Hematopoietic multipotent progenitor cell (in vitro differentiated cells): ENCODE measurements at places on chromosomes 2 and 18. TPM values are rescaled to one million over a fixed set of nuclear protein-coding genes. Genes with fewer than 3 reads are reported as not detected.

GRCh38 chr18:43396266-43396665 lies 119.0 kb upstream of the SYT4 start:
- DNase-seq = no peak

ALPP gene
- total RNA-seq = 0.27 TPM

DNA sequence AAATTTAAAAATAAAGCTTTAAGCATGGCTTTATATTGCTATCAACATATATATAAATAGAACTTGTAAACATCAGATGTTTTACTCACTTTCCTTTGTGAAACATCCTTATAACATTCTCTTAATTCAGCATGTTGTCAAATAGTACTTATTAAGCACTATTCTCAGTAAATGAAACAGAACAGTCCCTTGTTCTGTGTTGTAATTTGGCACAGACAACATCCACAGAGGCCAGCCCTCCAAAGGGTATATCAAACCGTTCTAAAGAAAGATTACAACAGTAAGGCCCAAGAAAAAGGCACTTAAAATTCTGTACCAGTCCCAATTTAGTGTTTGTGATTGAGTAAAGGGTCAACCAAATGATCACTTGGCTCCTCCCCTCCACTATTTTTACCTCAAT lies 46.0 kb downstream of the GAREM1 start:
- DNase-seq = no peak

DNA sequence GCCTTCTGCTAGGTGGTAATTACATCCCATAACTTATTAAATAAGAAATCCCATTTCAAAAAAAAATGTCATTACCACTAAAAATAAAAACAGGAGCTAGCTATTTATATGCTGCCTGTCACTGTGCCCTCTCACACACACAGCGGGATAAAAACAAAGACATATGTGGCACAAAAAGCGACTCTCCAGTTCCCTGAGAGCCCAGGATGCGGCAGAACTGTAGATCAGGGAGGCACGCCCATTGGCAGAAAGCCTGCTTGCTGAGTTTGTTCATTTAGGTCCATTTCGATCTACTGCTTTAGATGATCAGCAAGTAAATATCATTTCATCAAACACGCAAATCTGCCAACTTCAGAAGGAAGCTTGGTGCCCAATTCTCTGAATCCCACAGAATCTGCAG lies 124.4 kb downstream of the TMEM163 start:
- DNase-seq = no peak

C2orf68 gene
- total RNA-seq = 34.2 TPM

XIRP2 gene
- total RNA-seq = 0.27 TPM

DNA sequence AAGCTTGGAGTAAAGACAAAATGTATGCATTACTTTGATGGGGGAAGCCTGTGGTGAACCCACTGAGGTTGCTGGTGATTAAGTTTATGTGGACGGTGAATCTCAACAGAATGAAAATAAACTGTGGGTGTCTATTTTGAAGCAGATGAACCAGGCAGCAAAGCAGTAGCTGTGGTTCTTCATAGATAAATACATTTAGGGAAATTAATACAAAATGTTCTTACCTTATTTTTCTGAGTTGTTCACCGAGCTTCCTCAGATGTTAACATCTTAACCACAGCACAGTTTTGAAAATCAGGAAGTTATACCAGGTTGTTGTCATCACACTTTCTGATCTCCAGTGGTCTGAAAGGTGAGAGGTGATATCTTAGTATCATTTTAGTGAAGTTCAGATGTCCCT lies 53.9 kb downstream of the NCK2 start:
- DNase-seq = peak; percentile 68

- DNase-seq = no peak
Measured at GRCh38 chr2:237120916-237121315, 35.2 kb downstream of the COPS8 start.

- no peak for DNase-seq
Measured at GRCh38 chr2:181970160-181970794, 15.4 kb upstream of the PPP1R1C start.

DNA sequence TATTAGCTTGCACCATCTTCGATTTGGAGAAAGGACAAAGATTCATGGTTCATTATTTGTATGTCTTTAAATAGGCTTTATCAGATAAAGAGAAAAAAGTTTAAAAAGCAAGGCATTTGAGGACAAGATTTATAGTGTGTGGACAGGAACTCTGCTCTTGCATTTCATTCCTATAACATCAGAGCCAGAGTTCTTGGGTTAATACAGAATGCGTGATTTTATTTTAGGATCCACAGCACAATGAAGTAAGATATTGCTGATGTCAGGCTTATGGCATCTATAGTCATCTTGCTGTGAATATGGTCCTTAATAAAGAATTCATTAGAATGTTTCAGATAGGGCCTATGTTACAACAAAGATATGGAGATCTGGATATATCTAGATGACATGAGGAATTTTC lies 19.7 kb downstream of the RASGRP3 start:
- no peak for DNase-seq

DNA sequence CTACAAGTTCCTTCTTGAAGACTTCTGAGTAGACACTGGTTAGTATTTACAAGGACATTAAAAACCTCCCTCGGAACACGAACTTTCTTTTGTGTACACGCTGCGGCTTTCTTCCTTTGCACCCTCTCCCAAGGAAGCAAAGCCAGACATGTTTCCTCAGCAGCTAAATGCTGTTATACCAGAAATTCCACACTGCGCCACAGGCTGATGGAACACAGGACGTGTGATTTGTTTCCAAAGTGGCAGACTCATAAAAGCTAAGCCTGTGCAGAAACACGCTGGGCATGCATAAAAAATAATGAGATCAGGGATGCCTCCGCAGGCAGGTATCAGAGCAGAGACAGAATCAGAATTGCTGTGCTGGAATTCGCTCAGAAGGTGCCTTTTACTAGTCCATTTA lies 73.0 kb upstream of the RGPD5 start:
- DNase-seq = no peak

DNA sequence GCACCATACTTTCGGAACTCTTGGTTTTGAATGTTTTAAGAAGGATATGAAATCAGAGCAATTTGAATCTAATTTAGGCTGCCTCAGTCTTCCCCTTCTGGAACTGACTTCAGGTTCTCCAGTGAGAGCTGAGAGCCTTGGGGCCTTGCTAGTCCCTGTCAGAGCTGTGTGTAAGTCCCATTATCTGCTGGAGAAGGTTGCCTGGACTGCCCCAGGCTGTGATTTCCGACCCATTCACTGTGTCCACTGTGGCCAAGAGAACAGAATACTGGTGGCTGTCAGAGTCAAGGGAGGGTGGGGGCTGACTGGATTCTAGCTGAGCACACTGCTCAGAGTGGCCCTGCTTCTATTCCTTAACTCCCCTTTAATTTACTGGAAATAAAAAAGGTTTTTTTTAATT lies 278.0 kb downstream of the KCNS3 start:
- DNase-seq = no peak

DNA sequence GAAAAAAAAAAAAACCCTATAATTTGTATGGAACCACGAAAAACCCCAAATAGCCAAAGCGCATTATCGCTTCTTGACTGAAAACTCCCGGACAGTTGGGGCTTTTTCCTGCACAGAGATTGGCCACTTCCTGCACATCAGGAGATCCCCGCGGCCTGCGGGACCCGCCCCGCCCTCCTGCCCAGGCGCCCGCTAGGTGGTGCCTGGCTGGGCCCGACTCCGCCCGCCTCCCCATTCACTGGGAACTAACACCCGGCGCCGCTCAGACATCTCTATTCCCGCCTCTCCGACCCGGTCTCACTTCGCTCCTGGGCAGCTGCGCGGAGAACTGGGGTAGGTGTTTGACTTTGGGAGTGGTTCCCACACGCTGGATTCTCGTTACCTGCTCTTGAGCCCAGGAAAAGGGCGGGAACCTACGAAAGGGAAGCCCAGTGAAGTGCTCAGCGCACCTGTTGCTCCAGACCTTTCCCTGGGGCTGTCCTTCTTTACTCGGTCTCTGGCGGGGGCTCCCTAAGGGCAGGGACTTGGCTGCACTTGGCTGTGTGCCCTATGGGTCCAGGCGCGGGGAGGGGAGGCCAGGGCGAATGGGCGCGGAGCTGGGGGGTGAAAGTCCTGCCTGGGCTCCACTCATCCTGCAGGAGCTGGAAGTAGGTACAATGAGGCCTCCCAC lies at the start of gene HMSD:
Gene HMSD, plus strand, starts transcription at position 234 of the 670 bp plus-strand sequence. CDS start 4,155 bp downstream, outside the sequence.
- DNase-seq = no peak

PID1 gene
- not detected for total RNA-seq

EN1 gene
- total RNA-seq = not detected

- DNase-seq = no peak
Measured at GRCh38 chr18:58536202-58536516, 92.7 kb downstream of the ALPK2 start.

IL1R2 gene
- total RNA-seq = not detected

DNA sequence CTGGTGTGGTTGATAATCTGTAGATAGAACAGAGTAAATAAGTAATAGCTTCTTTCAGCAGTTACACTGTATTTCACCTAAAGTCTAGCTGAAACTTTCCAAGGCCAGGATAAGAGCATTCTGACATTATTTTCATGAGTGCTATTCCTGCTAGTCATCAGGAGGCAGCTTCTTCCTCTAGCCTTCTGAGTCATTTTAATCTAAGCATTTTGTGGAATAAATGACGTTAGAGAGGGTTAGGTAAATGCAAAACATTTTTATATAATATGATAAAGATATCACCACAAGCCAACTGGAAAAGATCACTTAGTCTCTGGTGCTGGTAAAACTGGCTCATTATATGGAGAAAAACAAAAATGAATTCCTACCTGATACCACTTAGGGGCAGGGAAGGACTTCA lies 138.5 kb downstream of the MEP1B start:
- DNase-seq = no peak

SUMO1 gene
- 23.4 TPM for total RNA-seq

SERPINB3 gene
- total RNA-seq = not detected

EGR4 gene
- 0.54 TPM for total RNA-seq

- no peak for DNase-seq
Measured at GRCh38 chr2:10136101-10136934, 13.8 kb downstream of the RRM2 start.

CHN1 gene
- 0.54 TPM for total RNA-seq

DNA sequence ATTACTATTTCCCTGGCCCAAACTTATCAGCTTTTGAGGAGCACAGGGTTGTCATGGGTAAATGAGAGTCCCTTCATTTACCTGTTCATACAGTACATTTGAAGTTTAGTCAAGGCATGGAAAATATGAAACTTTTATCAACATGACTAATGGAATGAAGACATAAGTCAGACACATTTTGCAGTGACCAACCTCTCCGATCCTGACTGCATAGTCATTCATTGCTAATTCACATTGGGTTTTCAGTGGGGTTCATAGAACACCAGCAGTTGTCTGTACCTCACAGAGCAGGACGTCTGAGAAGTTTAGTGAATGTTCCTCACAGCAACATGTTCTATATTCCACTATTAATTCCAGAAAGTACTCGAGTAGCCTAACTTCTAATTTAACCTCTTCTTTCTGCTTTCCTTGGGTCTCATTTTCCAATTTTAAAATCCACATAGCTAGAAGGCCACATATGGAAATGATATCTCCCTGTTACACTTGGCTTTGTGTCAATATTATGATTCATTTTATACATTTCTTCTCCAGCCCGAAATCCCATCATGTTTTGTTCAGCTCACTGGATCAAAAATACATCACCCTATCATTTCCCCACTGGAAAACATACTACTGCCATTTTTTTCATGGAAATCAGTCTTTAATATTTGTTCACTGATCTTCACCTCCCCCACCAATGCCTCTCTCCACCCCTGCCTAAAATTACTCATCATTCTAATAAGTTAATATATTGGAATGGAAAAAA lies 65.9 kb downstream of the CDH20 start:
- no peak for DNase-seq

DNA sequence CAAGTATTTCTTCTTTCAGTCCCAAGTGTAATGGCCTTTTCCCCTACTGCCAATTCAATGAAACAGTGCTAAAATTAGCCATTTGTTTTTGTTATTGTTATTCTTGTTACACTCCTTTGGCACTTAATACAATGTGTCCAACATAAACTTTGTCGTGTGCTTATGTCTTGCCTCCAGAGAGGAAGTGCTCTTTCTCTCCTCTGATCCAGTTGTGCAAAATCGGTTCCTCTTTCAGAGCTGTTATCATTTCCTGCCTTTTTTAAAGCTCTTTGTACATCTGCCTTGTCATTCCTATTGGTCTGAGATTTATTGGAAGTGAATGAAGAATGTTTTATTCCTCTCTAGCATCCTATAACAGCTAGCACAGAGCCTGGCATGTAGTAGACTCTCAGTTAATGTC lies 623.2 kb upstream of the ID2 start:
- DNase-seq = no peak

GRCh38 chr2:217953531-217953932 lies 49.3 kb downstream of the TNS1 start:
- no peak for DNase-seq
